ENCODE measurements at places on chromosomes 12 and 14. TPM values are rescaled to one million over a fixed set of nuclear protein-coding genes. Genes with fewer than 3 reads are reported as not detected.

The PRIMA1 gene
- total RNA-seq: 29.8 TPM

The NANOG gene
- total RNA-seq: 0.84 TPM

The SPATS2 gene
- total RNA-seq: 14.7 TPM

The SALL2 gene
- 10.0 TPM for total RNA-seq

The TGM1 gene
- 53.5 TPM for total RNA-seq

The TMEM132C gene
- total RNA-seq: 8.2 TPM

The CACNA1C gene
- 5.2 TPM for total RNA-seq

The TOMM20L gene
- not detected for total RNA-seq

The LMNTD1 gene
- not detected for total RNA-seq

The BRMS1L gene
- 8.5 TPM for total RNA-seq

The FGD4 gene
- 78.3 TPM for total RNA-seq

The CAND1 gene
- 73.2 TPM for total RNA-seq

The P2RX2 gene
- total RNA-seq: not detected

Data from tibial nerve (tissue), 4 donors.